ENCODE measurements at places on chromosomes 7 and 10. TPM values are rescaled to one million over a fixed set of nuclear protein-coding genes. Genes with fewer than 3 reads are reported as not detected.

AOAH gene
- total RNA-seq, result 20.6 TPM

LRRC18 gene
- total RNA-seq, result not detected

GHRHR gene
- 1.2 TPM for total RNA-seq

FZD1 gene
- 120 TPM for total RNA-seq

FGL2 gene
- 269 TPM for total RNA-seq

HECW1 gene
- total RNA-seq, result 4.8 TPM

PLCE1 gene
- 16.9 TPM for total RNA-seq

CTAGE6 gene
- 0.76 TPM for total RNA-seq

RNLS gene
- 5.5 TPM for total RNA-seq

KIF11 gene
- total RNA-seq, result 0.89 TPM

PCLO gene
- total RNA-seq, result 0.98 TPM

COL26A1 gene
- 0.09 TPM for total RNA-seq

DDC gene
- not detected for total RNA-seq

All from sciatic nerve (tissue), 2 donors.